Adrenal gland (tissue), 19 donors: ENCODE measurements at places on chromosomes 2 and 18. TPM values are rescaled to one million over a fixed set of nuclear protein-coding genes. Genes with fewer than 3 reads are reported as not detected.

- no peaks in the 10 kb centered on the region for H3K4me1 ChIP-seq
- H3K36me3 ChIP-seq = no peaks in the 10 kb centered on the region
- no peaks in the 10 kb centered on the region for H3K27me3 ChIP-seq
- no peak for DNase-seq
Measured at GRCh38 chr2:65487404-65487803, 55.0 kb upstream of the SPRED2 start.

GRCh38 chr2:143463719-143464118 lies 334.5 kb downstream of the ARHGAP15 start:
- no peak for DNase-seq
- H3K4me1 ChIP-seq = peaks cover under 1% of the 10 kb centered on the region
- no peaks in the 10 kb centered on the region for H3K36me3 ChIP-seq
- no peaks in the 10 kb centered on the region for H3K27me3 ChIP-seq
- no peak overlapping the region for H3K27ac ChIP-seq

GRCh38 chr18:50624981-50625380 lies 65.1 kb downstream of the MAPK4 start:
- H3K4me3 ChIP-seq = no peak overlapping the region
- no peaks in the 10 kb centered on the region for H3K36me3 ChIP-seq
- no peak for DNase-seq

LTBP1 gene
- 15.4 TPM for total RNA-seq

DNA sequence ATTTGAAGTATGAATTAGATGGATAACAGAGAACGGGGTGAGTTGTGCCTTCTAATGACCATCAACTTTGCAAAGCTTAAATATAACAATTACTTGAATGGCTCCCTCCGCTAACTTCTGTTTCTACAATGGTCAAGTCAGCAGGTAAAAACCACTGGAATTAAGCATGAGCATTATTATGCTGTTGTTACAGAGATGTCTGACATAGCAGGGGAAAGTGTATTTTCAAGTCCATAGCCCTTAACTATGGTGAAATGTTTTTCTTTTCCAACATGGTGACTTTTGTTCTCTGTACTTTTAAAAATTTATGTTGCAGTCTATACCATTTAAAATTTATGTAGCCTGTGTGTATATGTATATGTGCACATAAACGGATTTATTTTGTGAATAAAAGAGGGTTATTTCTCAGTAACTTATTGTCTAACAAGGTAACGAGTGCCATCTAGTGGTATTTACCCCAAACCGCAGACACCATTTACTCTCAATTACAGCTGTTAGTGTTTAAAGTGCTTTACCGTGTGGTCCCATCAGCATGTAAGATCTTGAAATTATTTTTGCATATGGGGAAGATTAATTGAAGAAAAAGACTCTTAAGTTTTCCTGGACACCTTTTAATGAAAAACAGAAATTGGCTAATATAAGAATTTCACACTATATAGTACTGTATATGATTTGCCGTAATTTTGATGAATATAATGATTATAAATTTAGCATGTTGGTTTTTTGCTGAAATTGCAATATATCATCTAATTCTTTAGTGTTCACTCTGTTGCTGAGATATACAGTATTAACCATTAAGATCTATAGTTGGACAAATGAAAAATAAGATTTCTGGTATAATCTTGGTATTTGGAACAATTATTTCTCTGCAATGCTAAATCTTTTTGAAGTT lies 78.2 kb downstream of the UBE2E3 start:
- no peak overlapping the region for H3K27ac ChIP-seq
- H3K4me3 ChIP-seq = no peak overlapping the region
- H3K36me3 ChIP-seq = no peaks in the 10 kb centered on the region
- H3K27me3 ChIP-seq = no peaks in the 10 kb centered on the region

DNA sequence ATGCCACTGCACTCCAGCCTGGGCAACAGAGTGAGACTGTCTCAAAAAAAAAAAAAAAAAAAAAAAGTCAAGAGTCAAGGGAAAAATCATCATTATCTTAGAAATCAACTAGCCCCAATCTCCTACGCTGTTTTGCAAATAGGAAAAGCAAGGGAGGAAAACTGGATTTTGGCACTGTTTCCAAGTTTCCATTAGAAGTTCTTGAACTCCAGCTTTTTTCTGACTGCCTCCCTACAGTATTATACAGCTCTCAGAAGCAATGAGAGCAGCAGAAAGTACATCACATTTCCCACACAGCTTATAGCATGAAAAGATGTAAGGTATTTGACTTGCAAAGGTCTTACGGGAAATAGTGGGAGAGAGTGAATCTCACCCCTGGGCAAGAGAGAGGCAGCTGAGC lies 127.8 kb downstream of the OSR1 start:
- H3K36me3 ChIP-seq = no peaks in the 10 kb centered on the region
- H3K4me3 ChIP-seq = no peak overlapping the region

DNA sequence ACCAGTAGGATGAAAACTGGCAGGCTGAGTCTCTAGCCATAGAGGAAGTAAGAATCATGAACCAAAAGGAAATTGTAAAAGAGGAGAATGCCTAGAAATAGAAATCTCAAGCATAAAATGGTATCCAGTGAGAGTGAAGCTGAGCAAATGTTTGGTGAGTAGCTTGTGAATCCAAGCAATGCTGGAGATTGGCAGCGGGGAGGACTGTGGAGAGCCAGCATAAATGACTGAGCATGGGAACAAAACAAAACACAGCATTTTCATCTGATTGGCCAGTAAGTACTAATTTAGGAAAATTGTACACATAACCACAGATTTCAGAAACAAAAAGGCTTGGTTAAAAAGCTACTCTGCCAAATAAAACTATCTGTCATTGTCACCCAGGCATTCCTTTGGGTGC lies 390.0 kb downstream of the STK39 start:
- no peak overlapping the region for H3K27ac ChIP-seq
- DNase-seq = no peak
- no peaks in the 10 kb centered on the region for H3K36me3 ChIP-seq
- no peak overlapping the region for H3K4me3 ChIP-seq
- H3K4me1 ChIP-seq = no peaks in the 10 kb centered on the region

DNA sequence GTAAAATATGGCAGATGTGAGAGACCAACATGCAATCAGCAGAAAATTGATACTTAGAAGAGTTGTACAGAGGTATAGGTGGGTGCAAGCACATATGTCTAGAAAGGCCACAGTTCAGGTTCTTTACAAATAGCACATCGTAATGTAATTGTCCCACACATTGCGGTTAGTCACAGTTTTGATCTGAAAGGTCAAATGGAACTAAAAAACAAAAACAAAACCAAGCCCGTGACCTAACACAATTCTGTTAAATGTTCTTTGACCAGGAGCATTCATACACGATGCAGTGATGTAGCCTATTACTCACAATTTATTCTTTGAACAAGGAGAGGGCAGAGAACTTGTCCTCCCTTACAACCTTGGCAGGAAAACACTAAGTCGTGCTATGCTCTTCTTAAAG lies 108.9 kb upstream of the MAP4K3 start:
- no peak for DNase-seq
- H3K4me3 ChIP-seq = no peak overlapping the region
- no peaks in the 10 kb centered on the region for H3K36me3 ChIP-seq
- H3K27ac ChIP-seq = no peak overlapping the region
- no peaks in the 10 kb centered on the region for H3K27me3 ChIP-seq
- H3K4me1 ChIP-seq = peaks cover 4% of the 10 kb centered on the region

DNA sequence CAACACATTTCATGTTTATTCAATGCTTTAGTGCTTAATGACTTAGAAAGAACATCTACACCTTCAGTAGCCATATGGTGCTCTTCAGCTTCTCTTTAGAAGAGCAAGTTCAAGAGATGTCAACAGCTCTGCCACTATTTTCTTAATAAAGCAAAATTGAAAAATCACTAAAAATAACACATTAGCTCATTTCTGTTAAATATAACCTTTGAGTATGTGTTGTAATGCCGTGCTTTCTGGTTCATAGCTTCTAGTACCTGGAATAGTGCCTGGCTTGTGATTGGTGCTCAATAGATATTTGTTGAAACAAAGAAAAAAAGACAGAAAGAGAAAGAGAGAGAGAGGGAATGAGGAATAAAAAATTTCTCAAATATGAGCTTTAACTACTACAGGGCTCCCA lies 349.8 kb upstream of the SPRED2 start:
- DNase-seq = no peak
- H3K4me1 ChIP-seq = no peaks in the 10 kb centered on the region
- H3K4me3 ChIP-seq = no peak overlapping the region

DNA sequence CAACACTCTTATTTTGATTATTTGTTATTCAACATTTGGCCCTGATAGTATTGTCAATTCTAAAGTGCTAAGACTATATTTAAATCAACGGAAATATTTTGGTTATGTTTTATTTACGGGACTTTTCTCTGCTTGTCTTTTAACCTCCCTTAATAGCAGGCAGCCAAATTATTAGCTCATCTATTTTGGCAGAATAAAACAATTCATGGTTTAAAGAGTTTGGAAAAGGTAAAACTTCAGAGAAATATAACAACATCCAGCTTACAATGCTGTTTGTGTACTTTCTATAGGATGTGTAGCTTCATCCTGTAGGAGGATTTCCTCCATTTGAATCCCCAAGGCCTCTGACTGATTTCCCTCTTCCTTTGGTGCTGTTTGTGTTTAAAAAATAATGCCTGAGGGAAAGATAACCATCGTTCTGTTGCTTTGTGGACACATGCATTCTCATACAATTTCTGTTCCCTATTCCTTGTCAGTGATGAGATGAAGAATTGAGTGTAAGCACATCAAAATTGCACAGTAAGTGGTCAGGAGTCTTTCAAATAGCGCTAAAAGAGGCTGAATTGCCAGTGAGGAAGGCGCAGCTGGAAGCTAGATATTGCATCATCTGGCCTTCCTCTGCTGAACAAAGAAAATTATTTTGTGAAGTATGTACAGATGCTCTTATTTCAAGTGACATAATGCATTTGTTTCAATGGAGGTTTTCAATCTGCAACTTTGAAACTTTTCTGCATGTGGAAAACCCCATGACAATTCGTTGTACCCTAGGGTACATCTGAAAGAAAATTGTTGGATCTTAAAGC lies 80.3 kb downstream of the CD28 start:
- H3K4me1 ChIP-seq = peaks cover 6% of the 10 kb centered on the region
- H3K27me3 ChIP-seq = no peaks in the 10 kb centered on the region
- H3K36me3 ChIP-seq = no peaks in the 10 kb centered on the region
- H3K4me3 ChIP-seq = no peak overlapping the region
- H3K27ac ChIP-seq = peak overlapping the region; percentile 14

DNA sequence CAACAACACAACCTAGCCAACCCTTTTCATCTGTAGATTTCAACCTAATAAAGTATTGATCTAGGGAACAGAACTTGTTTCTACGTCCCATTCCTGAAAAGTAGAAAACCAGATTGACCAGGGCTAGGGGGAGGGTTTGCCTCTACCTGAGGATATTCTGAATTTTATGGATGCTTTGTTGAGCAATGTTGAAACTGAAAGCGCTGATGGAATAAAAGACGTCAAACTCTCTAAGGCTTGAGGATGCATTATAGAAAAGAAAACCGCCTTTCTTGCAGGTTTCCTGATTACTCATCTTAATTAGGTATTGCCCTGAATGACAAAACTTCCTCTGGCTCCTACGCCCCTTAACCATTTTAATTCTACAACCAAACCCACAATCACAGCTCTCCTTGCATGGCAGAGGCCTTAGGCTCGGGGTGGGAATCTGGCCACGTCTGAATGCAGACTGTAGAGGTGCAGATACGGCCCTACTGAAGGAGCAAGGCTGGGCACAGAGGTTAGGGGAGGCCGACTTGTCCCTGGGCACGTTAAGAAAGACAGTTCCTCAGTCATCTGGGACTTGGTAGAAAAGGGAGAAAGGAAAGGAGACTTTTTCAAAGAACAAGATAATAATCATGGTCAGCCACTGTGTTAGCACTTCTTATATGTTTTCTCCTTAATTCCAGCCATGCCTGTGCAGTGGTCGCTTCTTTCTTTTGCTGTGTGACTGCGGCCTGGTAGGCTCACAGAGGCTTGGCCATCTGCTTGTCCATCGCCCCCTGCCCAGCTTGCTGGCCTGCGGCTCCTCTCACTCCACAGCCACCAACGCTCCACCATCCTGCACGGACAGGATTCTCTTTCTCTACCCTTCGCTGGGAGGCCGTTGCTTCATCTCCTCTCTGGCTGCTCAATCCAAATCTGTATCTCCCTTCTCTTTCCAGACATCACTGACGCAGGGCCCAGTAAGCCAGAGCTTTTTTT lies 209.5 kb downstream of the VAPA start:
- peaks cover 6% of the 10 kb centered on the region for H3K4me1 ChIP-seq
- H3K4me3 ChIP-seq = no peak overlapping the region
- DNase-seq = no peak
- H3K27me3 ChIP-seq = no peaks in the 10 kb centered on the region

IL36B gene
- total RNA-seq = not detected

- no peak overlapping the region for H3K4me3 ChIP-seq
- no peaks in the 10 kb centered on the region for H3K27me3 ChIP-seq
- H3K4me1 ChIP-seq = no peaks in the 10 kb centered on the region
- H3K36me3 ChIP-seq = no peaks in the 10 kb centered on the region
Measured at GRCh38 chr2:227862227-227862740, 9.1 kb upstream of the DAW1 start.

NTSR2 gene
- 0.74 TPM for total RNA-seq

DNA sequence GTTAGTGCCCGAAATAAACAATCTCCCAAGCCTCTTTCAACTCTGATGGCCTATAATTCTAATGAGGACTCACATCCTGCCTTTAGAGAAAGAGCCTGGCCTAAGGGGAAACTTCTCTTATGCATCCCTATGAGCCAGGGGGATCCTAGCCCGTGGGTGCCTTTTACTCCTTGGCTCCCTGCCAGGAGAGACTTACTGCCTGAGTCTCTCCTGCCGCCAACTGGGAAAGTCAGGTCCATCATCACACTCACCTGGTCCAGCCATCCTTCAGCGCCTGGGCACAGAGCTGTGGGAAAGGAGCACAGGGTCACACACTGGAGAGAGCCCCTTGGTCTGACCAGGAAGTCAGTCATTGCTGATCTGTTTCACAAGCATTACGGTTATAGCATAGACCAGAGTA lies 24.1 kb downstream of the ENOSF1 start:
- H3K27ac ChIP-seq = no peak overlapping the region
- no peaks in the 10 kb centered on the region for H3K27me3 ChIP-seq
- peaks cover 7% of the 10 kb centered on the region for H3K4me1 ChIP-seq
- no peak for DNase-seq

GRCh38 chr2:188279093-188279445 lies 12.6 kb upstream of the GULP1 start:
- no peak for DNase-seq
- H3K4me1 ChIP-seq = no peaks in the 10 kb centered on the region
- no peaks in the 10 kb centered on the region for H3K36me3 ChIP-seq
- H3K4me3 ChIP-seq = no peak overlapping the region
- H3K27me3 ChIP-seq = no peaks in the 10 kb centered on the region

GRCh38 chr2:150812066-150812465 lies 324.6 kb upstream of the RND3 start:
- no peak for DNase-seq
- H3K27me3 ChIP-seq = no peaks in the 10 kb centered on the region
- H3K27ac ChIP-seq = no peak overlapping the region
- no peaks in the 10 kb centered on the region for H3K36me3 ChIP-seq
- no peak overlapping the region for H3K4me3 ChIP-seq

HAAO gene
- 14.4 TPM for total RNA-seq

GRCh38 chr18:5951515-5952091 lies 56.3 kb upstream of the TMEM200C start:
- no peak overlapping the region for H3K4me3 ChIP-seq
- H3K4me1 ChIP-seq = no peaks in the 10 kb centered on the region
